ENCODE measurements at places on chromosomes 6 and 20.

DNA sequence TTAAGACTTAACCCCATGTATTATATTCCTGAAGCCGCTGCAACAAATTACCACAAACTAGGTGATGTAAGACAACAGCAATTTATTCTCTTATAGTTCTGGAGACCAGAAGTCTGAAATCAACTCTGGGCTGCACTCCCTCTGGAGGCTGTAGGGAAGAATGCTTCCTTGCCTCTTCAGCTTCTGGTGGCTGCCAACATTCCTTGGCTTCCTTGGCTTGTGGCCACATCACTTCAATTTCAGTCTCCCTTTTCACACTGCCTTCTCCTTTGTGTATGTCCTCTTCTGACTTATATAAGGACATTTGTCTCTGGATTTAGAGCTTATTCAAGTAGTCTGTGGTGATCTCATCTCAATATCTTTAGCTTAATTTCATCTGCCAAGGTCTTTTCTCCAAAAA lies 141.6 kb downstream of the DHX35 start:
- no peak for DNase-seq

GRCh38 chr20:22807646-22808244 lies 223.4 kb upstream of the FOXA2 start:
- no peak for DNase-seq

DNA sequence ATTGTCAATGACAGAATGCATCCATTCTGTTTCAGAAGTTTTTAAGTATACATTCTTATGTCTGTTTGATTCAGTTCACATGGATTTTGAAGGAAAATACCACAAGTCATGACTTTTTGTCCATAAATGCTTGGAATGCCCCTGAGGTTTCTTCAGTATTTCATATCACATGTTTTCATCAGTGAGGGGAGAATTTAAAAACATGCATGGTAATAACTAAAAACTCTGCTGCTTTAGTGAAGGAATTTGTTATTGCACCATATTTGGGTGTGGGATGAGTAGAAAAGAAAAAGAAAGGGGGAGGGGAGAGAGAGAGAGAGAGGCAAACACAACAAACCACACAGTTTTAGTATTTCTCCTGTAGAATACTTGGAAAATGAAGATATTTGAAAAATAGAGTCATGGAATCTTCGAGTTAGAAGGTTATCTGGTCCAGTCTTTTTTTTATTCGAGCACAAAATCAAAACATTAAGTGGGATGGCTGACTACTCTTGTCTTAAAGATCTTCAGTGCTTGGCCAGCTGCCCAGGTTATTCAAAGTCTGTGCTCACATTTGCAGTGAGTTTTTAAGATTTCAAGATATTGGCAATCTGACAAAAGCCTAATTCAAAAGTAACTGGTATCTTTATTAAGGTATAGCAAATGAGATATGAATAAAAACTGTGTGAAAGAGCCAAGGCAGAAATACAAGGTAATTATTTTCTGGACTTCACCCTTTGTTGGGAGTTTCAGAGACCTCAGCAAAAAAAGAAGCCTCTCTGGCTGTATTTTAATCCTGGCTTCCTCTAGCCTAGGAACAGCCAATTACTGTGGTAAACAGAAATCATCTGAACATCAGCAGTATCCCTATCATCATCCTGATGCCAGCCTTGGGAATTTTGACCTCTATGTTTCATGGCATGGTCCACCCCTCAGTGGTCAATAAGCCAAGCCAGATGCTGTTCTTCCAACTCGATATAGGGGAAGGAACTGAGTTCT lies 687.9 kb upstream of the CITED2 start:
- DNase-seq = no peak

DNA sequence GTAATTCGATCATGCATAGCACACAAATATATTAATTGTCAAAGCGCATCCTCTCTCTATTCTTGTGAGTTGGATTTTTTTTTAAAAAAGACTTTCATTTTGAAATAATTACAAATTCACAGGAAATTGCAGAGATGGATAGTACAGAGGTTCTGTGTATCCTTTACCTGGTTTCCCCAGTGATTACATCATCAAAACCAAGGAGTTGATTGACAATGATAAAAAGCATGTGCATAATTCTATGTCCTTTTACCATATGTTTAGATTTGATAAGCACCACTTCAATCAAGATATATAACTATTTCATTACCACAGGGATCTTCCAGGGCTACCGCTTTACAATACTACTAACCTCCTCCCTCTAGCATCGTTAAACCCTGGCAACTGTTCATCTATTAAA lies 40.2 kb downstream of the CCN2 start:
- no peak for DNase-seq

- peak; percentile 54 for DNase-seq
Measured at GRCh38 chr6:27893059-27893835, 18.9 kb downstream of the OR2B2 start.

- no peak for DNase-seq
Measured at GRCh38 chr6:167140589-167141474, 16.9 kb downstream of the GPR31 start.

DNA sequence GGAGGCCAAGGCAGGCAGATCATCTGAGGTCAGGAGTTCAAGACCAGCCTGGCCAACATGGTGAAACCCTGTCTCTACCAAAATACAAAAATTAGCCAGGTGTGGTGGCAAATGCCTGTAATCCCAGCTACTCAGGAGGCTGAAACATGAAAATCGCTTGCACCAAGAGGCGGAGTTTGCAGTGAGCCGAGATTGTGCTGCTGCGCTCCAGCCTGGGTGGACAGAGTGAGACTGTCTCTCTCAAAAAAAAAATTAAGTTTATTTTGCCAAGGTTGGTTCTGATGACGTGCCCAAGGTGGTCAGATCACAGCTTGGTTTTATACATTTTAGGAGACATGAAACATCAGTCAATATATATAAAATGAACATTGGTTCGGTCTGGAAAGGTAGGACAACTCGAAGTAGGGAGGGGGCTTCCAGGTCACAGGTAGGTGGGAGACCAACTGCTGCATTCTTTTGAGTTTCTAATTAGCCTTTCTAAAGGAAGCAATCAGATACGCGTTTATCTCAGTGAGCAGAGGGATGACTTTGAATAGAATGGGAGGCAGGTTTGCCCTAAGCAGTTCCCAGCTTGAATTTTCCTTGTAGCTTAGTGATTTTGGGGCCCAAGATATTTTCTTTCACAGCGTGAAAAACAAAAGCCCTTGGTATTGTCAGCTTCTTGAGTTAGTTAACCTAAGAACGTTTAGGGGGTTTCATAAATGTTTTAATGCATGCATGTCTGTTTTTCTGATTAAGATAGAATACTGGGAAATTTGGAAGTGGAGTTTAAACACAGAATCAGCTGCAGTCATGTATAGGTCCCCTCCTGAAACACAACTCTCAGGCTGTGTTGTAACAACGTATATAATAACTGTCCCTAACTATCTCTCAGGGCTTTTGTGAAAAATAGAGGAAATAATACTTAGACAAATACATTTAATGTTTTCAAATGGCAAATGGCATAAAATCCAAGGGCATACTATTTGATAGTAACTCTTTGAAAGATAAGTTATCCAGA lies 16.7 kb downstream of the ACOT13 start:
- DNase-seq = no peak

DNA sequence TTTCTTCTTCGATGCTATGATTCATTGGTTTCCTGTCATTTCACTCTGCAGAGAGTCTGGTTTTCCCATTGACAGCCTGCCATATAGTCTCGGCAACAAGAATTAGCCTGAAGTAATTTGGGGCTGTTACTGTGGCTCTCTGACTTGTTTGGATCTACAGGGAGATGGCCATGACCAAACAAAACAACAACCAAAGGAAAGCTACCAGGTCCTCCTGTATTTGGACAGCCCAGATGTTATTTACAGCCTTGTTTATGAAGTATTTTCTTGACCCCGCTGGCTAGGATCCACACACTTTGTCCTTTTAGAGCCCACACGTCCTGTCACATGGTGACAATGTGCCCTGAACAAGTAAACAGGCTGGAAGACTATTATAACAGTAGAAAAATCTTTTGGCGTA lies 111.4 kb upstream of the PREP start:
- DNase-seq = no peak

DNA sequence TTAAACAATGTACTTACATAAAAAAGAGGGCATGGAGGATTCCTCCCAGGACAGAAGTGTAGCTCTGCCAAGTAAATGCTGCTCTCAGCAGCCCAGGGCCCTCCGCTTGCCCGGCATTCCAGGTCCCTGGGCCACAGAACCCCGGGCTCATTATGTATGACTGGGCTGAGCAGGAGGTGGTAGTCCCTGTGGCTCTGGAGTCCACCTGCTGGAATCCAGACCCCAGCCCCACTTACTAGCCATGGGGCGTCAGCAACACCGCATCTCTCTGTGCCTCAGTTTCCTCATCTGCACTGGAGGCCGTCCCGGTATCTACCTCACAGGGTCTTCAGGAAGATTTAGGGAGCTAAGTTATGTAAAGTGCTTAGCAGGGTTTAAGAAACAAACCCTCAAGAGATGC lies 55.4 kb downstream of the PSMG4 start:
- DNase-seq = no peak

- no peak for DNase-seq
Measured at GRCh38 chr6:89217299-89217910, at the start of gene GABRR1. Gene GABRR1, minus strand, starts transcription at chr6:89217358. Its CDS starts 36 bp downstream, at chr6:89217322.

DNA sequence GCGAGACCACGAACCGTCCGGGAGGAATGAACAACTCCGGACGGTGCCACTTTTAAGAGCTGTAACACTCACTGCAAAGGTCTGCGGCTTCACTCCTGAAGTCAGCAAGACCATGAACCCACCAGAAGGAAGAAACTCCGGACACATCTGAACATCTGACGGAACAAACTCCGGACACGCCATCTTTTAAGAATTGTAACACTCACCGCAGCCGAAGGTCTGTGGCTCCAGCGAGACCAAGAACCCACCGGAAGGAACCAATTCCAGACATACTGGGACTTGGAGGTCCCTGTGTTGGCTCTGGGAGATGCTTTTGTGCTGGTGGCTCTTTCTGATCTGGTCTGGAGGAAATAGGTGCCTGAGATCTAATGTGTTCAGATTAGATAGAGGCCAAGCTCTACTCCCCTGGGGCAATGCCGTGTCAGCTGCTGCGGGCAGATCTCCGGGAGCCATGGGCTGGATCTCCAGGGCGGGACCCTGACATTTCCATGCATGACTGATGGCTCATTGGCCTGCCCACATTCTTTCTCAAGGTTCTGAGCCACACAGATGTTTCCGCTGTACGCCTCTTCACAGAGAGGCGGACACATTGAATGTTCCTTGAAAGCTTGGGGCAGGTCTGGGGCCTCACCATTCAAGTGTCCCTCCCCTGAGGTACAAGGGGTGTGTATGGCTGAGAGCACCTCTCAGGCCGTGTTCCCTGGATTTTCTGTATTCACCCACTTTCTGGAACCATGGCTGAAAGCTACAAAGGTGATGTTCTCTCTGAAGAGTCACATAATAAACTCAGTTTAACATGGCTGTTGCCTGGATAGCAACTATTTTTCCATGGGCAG lies 29.3 kb downstream of the GMPR start:
- DNase-seq = no peak

GRCh38 chr20:40583636-40584035 lies 105.4 kb downstream of the MAFB start:
- no peak for DNase-seq

DNA sequence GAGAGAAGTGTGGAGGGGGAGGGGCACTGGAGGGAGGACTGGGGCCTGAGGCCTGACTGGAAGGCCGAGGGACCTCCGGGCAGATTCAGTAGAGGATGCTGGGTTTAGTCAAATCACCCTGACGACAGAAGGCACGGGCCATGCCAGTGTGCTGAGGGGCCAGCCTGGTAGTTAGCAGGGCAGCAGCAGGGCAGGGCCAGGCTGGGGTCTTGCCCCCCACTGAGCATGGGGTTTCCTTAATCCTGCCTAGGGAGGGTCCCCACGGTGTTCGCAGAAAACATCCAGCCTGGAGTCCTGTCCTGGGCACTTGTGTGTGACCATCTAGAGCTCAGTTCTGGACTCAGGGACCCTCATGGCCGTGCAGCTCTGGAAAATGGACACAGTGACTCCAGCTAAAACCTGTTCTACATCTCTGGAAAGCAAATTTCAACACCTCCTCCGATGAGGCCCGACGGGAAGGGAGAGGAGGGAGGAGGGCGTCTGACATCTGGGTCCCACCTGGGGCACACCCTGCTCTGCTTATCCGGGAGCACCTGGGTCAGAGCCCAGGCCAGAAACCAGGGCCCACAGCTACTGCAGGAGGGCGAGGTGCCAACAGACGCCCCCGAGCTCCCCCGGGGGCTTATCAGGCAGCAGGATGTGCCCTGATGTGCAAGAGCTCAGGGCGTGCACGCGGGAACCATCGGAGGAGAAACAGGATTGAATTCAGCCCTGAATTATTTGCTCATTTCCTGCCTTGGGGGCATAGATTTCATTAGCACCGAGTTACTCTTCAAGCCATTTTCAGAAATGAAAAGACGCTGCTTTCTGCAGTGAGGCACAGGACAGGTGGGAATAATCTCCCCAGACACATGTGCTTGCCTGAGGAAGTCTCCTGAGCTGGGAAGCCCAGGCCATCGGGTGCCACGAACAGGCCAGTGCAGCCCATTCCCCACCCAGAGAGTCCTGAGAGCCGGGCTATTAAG lies 78.0 kb upstream of the MPC1 start:
- no peak for DNase-seq

GRCh38 chr20:33994222-33994913 lies 657 bp downstream of the RALY start:
- peak; percentile 58 for DNase-seq

- no peak for DNase-seq
Measured at GRCh38 chr20:18837718-18838117, 24.1 kb downstream of the SCP2D1 start.

DNA sequence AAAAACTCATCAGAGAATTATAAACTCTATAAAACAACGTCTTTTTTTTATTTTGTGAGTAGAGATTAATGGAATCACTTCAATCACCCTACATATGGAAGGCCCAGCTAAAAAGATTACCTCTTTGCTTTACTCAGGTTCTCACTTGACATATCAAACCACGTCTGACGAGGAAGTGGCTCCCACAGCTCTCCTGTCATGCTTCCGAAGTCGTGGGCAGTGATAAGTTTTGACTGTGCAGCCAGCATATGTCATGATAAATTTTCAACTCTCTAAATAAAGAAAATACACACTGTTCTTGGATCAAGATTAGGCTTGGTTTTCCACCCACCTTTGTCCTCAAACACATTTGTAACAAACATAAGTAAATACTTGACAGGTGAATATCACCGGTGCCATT lies 279.5 kb upstream of the RNF217 start:
- DNase-seq = peak; percentile 7

GRCh38 chr20:31869942-31870725 lies at the start of the genes DUSP15 and TTLL9:
Gene DUSP15, minus strand, starts transcription at chr20:31870527. Its CDS starts 190 bp downstream, at chr20:31870337.
Gene TTLL9, plus strand, starts transcription at chr20:31870634. Its CDS starts 493 bp downstream, at chr20:31871127.
- DNase-seq = peak; percentile 82

DNA sequence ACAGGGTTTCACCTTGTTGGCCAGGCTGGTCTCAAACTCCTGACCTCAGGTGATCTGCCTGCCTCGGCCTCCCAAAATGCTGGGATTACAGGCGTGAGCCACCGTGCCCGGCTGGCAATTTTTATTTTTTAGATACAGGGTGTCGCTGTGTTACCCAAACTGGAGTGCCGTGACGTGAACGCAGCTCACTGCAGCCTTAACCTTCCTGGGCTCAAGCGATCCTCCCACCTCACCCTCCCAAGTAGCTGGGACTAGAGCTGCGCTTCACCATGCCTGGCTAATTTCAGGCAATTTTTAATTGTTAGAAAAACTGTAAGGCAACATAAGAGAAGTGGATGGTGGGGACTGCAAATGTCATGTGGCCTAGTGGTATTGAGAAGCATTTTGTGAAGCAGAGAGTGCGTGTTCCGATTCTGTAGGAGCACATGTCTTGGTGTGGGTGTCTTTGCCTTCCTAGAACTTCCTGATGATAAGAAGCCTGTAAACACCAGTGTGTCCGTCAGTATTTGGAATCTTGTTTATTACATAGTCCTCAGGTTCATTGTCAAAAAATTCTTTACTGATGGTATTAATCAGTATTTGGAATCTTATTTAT lies 18.0 kb downstream of the JARID2 start:
- DNase-seq = no peak

- DNase-seq = no peak
Measured at GRCh38 chr6:20708367-20709124, 174.3 kb downstream of the CDKAL1 start.
